HS-5 (cell line): ENCODE measurements at places on chromosomes 7 and 10.

- peak; percentile 56 for DNase-seq
Observed at GRCh38 chr10:88254091-88254490, 329.0 kb downstream of the RNLS start.

GRCh38 chr10:96292971-96293920 lies 11.0 kb upstream of the DNTT start:
- peak; percentile 15 for DNase-seq

GRCh38 chr7:18995811-18996426 lies 121.5 kb downstream of the TWIST1 start:
- no peak for DNase-seq

- DNase-seq, result no peak
Observed at GRCh38 chr10:5656737-5657579, 9.4 kb downstream of the ASB13 start.

- no peak for DNase-seq
Observed at GRCh38 chr10:71316786-71317160, 2.3 kb upstream of the SLC29A3 start.

- no peak for DNase-seq
Observed at GRCh38 chr10:79301754-79302530, 45.3 kb upstream of the PPIF start.

- DNase-seq, result no peak
Observed at GRCh38 chr7:13953368-13953767, 36.1 kb downstream of the ETV1 start.

- DNase-seq, result no peak
Observed at GRCh38 chr7:44058759-44059218, 6.6 kb downstream of the PGAM2 start.

DNA sequence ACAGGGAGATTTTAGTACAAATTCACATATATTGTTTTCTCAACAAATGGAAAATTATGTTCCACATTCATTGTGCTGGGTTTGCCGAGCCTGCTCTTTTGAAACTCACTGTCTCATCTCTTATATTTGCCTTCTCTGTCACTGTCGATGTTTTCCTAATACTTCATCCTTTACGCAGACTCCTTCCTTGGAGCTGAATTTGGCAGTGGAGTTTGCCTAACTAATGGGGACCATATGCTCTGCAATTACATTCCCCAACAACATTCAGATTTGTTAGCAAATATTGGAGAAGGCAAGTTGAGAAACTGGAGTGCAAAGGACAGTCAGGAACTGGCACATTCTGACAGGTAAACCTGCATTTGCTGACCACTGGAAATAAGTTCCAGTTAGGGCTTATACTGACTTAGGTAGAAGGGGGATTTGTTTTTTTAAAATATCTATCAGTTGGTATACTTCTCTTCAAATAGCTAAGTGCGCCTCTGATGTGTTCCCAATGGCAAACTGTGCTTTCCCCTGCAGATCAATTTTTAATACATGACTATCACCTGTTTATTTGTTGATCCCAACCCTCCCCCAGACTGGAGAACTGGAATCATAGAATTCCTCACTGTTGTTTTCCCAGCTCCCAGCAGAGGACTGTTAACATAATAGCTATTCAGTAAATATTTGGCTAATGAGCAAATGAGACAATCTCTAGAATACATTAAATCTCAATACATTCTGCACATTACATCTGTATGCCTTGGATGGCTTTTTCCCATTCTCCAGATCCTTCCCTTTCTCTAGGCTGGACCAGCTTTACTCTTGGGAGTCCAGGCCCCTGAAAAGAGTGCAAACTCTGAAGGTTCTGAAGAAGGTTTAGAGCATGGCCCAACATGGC lies 769.3 kb downstream of the KCNMA1 start:
- DNase-seq, result peak; percentile 9

- no peak for DNase-seq
Observed at GRCh38 chr10:69321039-69321715, 42.9 kb downstream of the HK1 start.

DNA sequence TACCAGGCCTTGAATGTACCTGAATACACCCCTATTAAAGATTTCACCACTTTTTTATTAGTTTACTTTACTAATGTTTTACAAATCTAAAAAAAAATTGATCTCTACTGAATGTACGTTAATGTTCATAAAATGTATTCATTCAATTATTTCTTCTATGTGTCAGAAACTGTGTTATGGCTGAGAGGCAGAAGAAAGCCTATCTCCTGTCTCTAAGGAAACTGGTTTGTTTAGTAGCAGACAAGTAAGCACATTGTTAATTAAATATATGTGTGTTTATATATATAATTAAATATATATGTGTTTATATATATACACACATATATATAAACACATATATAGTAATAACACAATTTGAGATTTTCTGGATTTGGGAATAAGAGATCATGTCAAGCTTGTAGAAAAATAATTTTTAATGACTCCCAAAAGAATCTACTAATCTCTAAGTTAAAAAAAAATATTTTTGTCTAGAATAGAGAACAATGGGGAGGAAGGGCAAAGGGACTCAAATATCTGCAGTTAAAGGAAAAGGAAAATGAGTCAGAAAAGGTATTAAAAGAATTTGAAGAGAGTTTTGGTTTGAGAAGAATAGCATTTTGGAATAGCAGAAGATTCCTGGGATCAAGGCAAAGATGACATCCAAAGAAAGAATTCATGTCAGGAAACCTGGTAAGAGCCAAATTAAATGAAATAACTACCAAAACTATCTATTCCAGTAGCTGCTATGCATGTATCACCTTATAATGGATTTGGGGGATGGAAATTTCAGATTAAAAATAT lies 92.1 kb downstream of the CH25H start:
- DNase-seq, result no peak

DNA sequence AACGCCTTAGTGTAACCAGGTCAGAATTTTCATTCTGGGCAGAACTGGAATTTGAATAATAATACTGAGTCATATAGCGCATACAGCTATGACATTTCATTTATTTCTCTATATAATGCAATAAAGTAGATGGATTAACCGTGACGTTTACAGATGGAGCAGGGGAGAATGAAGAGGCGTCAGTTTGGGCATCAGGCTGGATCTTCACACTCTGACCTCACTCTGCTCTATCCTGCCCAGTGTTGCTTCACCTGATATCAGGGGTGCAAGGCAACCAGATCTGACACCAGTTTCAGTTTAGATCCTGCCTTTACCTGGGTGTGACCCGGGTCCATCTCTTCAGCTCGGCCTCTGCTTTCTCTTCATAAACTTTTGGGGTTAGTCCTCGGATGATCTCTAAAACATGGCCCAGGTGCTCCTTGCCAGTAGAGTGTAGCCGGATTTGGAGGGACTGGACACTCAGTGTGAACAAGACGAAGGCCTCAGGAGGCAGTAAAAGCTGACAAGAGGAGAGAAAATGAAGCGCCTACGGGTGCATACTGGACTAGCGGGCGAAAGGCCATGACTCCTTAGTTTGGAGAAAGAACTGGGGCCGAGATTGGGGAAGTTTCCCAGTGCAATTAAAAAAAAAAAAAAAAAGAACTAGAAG lies 1.4 kb upstream of the ZYX start:
- no peak for DNase-seq

DNA sequence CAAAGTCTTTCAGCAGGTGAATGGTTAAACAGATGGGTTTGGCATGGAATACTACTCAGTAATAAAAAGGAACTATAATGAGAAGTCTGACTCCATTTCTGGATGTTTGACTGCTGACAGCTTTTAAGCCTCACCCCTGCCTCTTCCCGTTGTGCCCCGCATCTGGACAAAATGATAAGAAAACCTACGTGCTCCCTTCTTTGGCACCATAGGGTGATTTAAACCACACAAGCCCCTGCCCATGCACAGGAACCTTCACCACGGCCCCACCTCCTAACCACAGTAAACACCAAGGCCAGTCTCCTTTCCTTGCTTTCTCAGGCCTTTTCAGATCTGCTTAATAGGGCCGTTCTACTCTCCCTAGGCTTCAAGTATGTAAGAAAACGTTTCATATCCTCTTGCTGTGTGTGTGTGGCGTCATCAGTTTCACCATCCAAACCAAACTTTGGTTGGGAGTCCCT lies 47.1 kb upstream of the UBN2 start:
- no peak for DNase-seq

DNA sequence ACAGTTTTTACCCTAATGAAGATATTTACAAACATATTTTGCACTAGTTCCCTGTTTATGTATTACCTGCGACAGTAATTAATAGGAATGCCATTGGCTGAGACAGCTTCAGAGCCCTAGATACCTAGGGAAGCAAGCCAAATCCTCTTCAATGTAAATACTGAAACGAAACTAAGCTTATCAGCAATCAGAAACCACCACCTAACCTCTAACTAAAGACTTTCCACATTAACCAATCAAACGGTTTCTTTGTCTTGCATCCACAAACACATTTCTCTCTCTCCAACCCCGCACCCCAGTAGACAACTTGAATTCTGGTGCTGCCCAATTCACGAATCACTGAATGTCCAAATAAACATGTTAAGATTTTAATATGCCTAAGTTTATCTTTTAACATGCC lies 474.4 kb upstream of the C7orf33 start:
- DNase-seq, result no peak

DNA sequence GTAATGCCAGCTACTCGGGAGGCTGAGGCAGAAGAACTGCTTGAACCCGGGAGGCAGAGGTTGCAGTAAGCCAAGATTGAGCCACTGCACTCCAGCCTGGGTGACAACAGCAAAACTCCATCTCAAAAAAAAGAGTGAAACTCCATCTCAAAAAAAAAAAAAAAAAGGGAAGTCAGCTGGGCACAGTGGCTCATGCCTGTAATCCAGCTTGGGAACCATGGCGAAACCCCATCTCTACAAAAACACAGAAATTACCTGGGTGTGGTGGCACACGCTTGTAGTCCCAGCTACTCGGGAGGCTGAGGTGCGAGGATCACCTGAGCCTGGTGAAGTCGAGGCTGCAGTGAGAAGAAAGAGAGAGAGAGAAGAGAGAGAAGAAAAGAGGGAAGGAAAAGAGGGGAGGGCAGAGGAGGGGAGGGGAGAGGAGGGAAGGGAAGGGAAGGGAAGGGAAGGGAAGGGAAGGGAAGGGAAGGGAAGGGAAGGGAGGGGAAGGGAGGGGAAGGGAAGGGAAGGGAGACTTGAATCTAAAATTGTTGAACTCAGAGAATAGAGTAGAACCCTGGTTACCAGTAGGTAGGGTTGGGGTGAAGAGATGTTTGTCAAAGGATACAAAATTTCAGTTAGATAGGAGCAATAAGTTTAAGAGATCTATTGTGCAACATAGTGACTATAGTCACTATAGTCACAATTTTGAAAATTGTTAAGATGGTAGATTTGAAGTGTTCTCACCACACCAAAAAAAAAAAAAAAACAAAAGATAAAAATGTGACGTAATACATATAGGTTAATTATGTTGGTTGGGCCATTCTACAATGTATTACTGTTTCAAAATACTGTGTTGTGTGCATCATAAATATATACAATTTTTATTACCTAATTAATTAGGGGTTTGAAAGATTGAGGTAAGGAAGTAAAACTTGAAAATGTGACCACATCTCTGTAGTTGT lies 2.5 kb downstream of the SLC16A9 start:
- DNase-seq, result no peak

- no peak for DNase-seq
Observed at GRCh38 chr10:10819206-10819856, 198.3 kb upstream of the CELF2 start.

- DNase-seq, result peak; percentile 92
Observed at GRCh38 chr7:108246227-108246837, 116.2 kb upstream of the LAMB4 start.

- DNase-seq, result no peak
Observed at GRCh38 chr10:50648089-50648934, 24.6 kb upstream of the SGMS1 start.

- DNase-seq, result no peak
Observed at GRCh38 chr10:22086730-22087401, 83.3 kb upstream of the DNAJC1 start.
